ENCODE measurements at places on chromosomes 7 and 10. TPM values are rescaled to one million over a fixed set of nuclear protein-coding genes. Genes with fewer than 3 reads are reported as not detected.

DNA sequence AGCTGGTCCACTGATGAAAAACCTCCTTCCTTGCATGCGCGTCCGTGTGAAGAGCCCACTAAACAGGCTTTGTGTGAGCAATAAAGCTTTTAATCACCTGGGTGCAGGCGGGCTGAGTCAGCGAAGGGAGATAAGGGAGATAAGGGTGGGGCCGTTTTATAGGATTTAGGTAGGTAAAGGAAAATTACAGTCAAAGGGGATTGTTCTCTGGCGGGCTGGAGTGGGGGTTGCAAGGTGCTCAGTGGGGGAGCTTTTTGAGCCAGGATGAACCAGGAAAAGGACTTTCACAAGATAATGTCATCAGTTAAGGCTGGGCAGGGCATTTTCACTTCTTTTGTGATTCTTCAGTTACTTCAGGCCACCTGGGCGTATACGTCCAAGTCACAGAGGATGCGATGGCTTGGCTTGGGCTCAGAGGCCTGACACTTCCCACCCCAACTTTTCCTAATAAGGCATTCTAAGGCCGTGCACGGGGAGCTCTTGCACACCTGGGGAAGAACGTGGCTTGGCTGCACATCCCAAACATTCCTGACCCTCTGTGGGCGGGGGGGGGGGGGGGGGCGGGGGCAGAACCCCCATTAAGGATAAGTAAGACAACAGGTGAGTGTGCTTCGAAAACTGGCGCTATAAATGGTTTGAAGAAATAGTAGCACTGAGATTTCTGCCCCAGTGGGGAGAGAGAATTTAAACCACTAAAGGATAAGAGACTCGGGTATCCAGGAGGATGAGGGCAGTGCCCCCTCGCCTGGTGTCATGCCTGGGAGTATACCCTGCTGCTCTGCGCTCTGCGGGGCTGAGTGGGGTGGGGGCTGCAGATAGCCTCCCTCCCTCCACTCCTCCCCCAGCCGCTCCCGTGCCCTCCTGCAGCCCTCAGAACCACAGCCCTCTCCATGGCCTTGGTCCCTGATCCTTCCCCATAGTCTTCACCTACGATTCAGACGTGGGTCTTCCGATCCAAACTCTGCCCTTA lies 217.6 kb downstream of the MLLT10 start:
- DNase-seq = no peak

- DNase-seq = no peak
These were observed 113.4 kb downstream of the VPS41 start for GRCh38 chr7:38795593-38795992.

The LIPF gene
- 0.51 TPM for polyA plus RNA-seq

DNA sequence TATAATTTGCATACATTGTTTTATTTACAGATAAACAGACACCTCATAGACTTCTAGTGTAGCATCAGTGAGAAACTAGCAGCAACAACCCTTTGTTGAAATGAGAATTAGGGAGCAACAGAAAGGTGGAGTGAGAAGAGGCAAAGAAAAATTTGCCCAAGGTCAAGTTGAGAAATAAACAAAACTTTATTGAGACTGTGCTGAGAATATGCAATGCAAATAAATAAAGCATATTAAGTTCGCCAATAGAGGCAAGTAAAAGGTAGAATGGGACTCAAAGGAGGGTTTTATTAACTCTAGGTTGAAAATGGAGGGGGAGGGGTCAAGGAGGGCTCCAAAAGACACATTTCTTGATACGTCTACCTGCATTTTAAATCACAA lies 49.7 kb downstream of the CACNA2D1 start:
- no peak for DNase-seq

DNA sequence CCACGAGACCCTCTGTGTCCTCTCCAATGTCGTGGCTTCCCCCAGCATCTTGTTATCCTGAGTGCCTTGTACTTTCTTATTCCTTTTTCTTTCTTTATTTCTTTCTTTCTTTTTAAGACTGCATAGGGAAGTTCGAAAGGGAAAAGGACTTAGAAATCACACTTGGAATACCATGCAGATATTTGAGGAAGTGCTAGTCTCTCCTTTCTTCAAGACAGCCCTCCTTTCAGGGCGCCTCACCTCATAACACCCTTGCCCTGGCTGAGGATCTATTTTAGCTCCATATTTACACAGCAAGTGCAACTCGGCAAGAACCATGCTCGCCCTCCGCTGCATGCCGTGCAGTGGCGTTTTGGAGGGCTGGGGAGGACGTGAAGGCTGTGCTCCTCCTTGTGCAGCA lies 232.3 kb upstream of the GLI3 start:
- DNase-seq = no peak

DNA sequence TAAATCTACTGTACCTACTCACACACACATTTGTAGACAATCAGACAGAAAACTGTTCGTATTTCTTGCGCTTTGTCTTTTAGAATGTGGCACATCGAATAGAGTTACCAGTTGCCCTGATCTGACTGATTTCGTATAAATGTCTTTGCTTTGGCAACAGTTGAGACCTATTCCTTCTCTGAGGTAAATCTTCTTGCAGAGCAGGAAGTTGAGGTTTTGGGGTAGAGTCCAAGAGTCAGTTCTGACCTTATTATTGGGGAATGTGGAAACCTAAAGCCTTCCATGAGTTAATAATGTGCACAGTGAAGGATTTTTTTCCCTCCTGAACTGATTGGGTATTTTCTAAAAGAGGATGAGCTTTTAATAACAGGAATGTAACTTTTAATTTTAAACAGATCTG lies 135.3 kb downstream of the KIAA1217 start:
- DNase-seq = no peak

DNA sequence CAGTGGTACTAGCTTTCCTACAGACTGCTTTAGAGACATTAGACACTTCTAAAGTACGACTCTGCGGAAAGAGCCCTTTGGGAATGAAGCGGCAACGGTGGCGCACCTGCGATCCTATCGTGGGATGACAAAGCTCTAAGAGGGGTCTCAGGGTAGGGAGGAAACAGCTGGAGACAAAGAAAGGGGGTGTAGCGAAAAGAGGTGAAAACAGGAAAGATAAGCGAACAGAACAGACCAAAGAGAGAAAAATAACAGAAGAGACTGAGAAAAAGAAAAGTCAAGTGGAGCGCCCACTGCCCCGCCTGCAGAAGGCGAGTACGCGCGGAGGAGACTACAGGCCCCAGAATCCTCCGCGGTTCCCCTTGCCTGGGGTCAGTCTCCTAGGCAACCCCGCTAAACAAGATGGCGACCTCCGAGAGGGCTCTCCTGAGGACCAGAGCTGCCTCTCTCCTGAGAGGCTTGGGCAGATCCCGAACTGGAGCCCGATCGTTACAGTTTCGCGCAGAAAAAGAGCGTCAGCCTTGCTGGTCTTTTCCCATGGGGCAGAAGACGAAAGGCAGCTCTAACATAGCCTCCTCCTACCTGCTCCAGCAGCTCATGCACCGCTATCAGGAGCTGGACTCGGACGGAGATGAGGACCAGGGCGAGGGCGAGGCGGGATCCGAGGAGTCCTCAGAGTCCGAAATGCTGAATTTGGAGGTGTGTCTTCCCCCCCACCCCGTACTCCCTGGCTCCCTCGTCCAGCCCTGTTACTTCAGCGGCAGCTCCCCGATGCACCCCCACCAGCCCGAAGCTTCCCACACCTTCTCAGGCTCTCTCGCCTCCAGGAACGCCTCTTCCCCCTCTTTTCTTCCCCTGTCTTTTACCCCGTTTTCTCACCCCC lies at the start of gene LRGUK:
Gene LRGUK, plus strand, starts transcription at position 375 of the 883 bp plus-strand sequence. Its CDS starts 28 bp downstream, at position 403.
- DNase-seq = peak; percentile 82

- no peak for DNase-seq
These were observed 46.5 kb downstream of the TFEC start for GRCh38 chr7:115984105-115984504.

The CRTAC1 gene
- polyA plus RNA-seq = 3.5 TPM

The LIPN gene
- not detected for polyA plus RNA-seq

DNA sequence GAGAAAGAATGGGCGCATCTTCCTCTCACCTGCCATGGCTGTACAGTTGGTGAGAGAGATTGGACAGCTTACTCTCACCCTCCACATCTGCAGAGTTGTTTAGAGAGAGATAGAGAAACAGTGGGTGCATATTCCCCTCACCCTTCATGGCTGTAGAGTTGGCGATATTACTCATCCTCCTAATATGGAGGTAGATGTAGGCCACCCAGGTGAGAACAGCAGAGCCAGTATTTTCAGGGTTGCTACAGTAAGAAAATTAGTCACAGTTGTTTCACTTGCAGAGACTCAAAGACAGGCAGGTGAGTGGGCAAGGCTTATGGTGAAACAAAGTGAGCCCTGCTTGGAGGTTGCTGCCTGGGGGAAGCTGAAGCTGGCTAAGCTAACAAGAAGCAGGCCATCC lies 65.0 kb upstream of the PFKP start:
- no peak for DNase-seq

DNA sequence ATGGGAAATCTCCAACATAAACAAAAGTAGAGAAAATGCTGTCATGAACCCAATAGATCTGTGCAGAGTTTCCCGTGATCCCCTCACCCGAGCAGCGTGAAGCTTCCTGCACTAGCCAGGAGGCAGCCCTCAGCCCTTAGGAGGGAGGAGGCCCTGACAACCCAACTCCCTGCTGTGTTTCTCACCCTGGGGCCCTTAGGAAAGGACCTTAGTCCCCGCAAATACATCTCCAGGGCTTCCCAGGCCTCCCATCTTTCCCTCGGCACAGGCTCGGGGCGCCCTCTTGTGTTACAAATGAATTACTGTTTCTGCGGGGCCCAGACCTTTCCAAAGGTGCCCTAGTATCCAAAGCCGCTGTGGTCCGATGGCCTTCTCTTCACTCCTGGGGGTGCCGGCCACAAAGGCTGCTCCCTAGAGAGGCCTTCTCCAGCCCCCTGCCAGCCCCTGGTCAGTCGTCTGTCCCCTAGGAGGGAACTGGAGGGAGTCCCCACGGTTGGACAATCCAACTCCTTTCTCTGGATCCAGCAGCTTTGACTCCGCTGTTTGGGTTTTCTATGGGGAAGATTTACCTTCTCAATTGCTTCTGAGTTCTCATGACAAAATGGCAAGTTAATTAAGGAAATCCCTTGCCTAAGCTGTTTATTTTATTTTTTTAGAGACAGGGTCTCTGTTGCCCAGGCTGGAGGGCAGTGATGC lies 49.9 kb upstream of the SH2B2 start:
- peak; percentile 58 for DNase-seq

The SLC16A9 gene
- polyA plus RNA-seq = 45.9 TPM

DNA sequence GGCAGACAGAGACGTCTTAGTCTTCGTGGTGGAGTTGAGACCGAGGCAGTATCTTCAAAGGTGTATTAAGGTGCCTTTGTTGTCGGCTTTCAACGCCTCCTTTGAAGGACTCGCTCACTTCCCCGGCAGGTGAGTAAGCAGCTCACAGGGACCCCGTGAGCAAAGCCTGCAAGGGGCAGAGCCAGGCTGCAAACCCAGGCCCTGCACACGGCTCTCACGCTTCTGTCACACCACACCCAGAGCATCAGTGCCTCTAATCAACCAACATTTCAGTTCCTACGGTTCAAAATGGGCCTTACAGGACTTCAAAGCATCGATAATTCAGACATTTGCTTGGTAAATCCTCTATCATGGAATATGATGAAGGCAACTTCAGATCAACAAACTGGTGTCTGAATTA lies 64.8 kb upstream of the INSIG1 start:
- no peak for DNase-seq

The NPTX2 gene
- polyA plus RNA-seq = 0.38 TPM

GRCh38 chr7:99355098-99355497 lies 19.4 kb upstream of the ARPC1B start:
- DNase-seq = no peak

GRCh38 chr7:150845421-150845861 lies 6.9 kb upstream of the AOC1 start:
- no peak for DNase-seq

- DNase-seq = no peak
These were observed 27.4 kb upstream of the LOXL4 start for GRCh38 chr10:98295401-98295811.

DNA sequence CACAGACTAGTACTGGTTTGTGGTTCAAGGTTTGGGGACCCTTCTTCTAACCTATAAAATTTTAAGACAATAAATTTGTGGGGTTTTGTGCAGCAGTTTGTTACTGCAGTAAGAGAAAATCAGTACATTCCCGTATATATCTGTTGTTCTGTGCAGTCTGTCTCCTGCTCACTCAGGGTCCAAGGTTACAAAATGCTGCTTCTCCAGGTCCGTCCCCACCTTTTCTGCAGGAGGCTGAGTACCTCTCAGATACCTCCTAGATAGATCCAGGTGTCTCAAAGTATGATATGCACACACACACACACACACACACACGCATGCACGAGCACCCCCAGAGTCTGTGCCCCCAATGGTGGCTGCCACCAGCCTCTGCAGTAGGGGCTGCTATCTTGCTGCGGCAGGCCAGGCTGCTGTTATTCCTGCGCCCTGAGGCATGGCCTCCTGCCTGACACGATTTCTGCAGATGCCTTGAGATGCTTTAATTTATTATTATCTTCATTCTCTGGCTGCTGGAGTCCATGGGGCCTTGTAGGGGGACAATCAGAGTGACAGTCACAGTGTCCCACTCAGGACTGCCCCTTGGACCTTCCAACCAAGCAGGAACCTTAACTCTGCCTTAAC lies 25.2 kb upstream of the ASL start:
- no peak for DNase-seq

- no peak for DNase-seq
These were observed 86.7 kb downstream of the GFRA1 start for GRCh38 chr10:116186273-116186672.

- DNase-seq = no peak
These were observed 160.4 kb downstream of the GRID1 start for GRCh38 chr10:86206240-86206579.

The NAT16 gene
- 0.11 TPM for polyA plus RNA-seq

DNA sequence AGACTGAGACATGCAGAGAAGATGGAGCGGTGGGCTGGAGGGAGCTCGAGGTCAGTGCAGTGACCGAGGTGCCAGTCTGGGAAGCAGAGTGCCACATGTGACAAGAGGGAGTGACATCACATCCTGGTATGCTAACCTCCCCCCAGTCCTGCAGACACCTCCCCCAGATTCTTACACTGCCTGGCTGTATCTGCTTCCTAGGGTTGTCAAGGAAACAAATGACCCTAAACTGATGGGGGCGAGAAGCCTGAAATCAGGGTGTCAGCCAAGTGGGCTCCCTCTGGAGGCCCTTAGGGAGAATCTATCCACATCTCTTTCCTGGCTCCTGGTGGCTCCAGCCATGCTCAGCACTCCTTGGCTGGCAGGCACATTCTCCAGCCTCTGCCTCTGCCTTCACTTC lies 316.1 kb upstream of the ZMIZ1 start:
- no peak for DNase-seq

- DNase-seq = no peak
These were observed 7.9 kb downstream of the PRPF18 start for GRCh38 chr10:13594641-13595040.

GRCh38 chr7:143292876-143293275 lies 4.7 kb downstream of the CASP2 start:
- DNase-seq = no peak

The DNAJC2 gene
- 56.2 TPM for polyA plus RNA-seq
